ENCODE measurements at places on chromosomes 12 and 14.

DNA sequence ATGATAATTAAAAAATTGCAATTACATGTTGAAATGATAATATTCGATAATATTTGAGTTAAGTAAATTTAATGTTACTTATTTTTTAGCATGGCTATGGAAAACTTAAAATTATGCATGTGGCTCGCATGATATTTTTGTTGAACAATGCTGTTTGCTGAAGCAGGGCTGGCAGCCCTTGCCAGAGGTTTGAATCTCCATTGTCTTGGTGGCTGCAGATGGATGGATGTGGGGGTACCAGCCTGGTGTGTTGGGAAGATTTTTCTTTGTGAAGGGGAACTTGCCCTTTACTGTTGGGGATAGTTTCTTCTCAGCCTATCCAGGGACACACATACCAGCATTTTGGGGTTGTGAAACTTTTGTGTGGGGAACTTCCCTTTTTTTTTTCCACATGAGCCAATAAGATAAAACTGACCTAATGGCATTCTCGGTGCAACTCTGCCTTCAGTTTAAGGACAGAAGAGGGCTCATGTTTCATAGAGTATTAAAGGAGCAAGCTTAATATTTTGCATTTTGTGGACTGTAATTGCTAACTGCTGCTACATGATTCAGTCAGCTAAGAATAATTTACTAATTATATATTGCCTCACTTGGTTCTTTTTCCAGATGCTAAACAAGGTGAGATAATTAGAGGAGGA, 8.8 kb downstream of the RASSF3 start:
- DNase-seq = peak; percentile 76

GRCh38 chr12:57624441-57625220, 8.4 kb downstream of the B4GALNT1 start:
- DNase-seq = no peak

- no peak for DNase-seq
Observed at GRCh38 chr12:89793946-89794345, 85.3 kb upstream of the ATP2B1 start.

GRCh38 chr12:70448371-70448770, 82.3 kb downstream of the KCNMB4 start:
- peak; percentile 23 for DNase-seq

GRCh38 chr12:111219440-111219839, 149.5 kb downstream of the PHETA1 start:
- DNase-seq = no peak

GRCh38 chr12:118840878-118841277, 140.5 kb upstream of the SRRM4 start:
- no peak for DNase-seq

GRCh38 chr14:69107407-69108003, 45.4 kb downstream of the DCAF5 start:
- DNase-seq = peak; percentile 81

DNA sequence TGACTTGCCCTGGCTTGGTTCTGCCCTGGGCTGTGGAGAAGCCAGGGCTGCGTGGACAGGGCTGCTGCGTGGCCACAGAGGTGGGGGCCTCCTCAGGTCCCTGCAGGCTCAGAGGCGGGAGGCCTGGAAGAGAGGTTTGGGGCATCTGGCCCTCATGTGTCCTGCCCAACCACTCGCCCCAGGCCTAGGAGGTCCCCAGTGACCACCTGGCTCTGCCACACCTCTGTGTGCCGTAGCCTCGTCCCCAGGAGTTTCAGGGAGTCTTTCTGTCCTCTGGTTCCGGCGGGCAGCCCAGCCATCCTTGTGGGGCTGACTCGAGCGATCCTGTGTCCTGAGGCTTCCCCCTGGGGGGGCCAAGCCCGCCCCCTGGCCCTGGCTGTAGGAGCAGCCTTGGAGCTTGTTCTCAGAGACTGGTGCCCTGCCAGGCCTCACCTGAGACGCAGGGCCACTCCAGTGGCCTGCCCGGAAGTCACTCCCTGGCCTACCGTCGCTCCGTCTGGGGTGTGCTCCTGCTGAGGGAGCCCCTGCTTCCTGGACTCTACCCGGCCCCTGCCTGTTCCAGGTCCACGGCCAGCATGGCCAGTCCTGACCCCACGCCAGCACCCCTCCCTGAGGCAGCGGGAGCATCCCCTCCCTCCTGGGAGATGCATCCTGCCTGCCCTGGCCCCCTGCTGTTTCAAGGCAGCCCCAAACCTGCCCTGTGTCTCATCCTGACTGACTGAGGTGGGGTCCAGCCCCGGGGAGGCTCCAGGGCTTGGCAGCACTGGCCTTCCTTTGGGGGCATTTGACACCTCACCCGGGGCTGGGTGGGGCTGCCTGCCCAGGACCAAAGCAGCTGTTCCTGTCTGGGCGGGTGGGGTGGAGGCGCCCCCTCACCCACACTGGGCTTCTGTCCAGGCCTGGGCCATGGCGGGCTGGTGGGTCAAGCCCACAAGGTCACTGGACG, 13.9 kb downstream of the ASPG start:
- no peak for DNase-seq

- peak; percentile 47 for DNase-seq
Observed at GRCh38 chr14:77000340-77001270, 27.9 kb downstream of the IRF2BPL start.

- DNase-seq = no peak
Observed at GRCh38 chr12:124778411-124778810, 85.3 kb downstream of the SCARB1 start.

- DNase-seq = no peak
Observed at GRCh38 chr12:28575593-28576205, 385.4 kb downstream of the CCDC91 start.

- DNase-seq = no peak
Observed at GRCh38 chr14:79420725-79421124, 790.6 kb downstream of the DIO2 start.

- no peak for DNase-seq
Observed at GRCh38 chr12:53996240-53997203, 3.4 kb upstream of the HOXC9 start.
